ENCODE measurements at places on chromosomes 4 and X.

- no peak for DNase-seq
Observed at GRCh38 chr4:169253113-169253671, 17.6 kb downstream of the SH3RF1 start.

- no peak for DNase-seq
Observed at GRCh38 chrX:20432746-20433387, 166.2 kb upstream of the RPS6KA3 start.

DNA sequence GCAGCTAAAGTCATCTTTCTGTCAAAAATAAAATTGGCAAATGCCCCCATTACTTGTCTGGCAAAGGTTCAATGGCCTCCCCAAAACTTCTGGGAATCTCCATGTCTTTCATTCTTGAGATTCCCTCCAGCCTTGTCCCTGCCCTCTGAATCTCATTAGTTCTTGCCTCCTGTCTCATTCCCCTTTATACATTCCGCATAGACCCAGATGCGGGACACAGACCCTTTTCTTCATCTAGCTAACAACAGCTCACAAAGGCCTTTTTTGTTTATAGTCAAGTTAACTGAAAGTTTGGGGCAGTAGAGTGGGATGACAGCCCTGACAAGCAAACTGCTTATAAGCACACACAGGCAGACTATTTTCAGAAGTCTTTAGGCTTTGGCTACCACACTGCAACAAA lies 306.1 kb upstream of the FAM241A start:
- DNase-seq = no peak

GRCh38 chr4:5758741-5759140 lies 47.7 kb downstream of the EVC start:
- DNase-seq = peak; percentile 58

All from hepatocyte (in vitro differentiated cells).